ENCODE measurements at places on chromosomes 6 and 20.

DNA sequence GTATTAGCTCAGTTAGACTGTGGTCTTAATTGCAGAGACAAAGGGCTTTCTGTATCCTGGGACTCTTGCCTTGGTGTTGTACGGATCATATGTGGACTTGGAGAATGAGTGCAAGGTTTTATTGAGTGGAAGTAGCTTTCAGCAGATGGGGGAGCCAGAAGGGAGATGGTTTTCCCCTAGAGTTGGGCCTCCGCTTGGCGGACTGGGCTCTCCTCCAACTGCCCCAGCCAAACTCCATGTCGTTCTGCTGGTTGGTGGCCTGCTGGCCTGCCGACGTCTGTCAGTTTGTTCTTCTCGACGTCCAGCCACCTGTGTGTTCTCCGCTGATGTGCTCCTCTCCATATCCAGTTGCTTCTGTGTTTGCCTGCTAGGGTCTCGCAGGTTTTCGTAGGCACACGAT is 189.5 kb upstream of the FLRT3 start:
- no peak for DNase-seq

- no peak for DNase-seq
Observed at GRCh38 chr20:59783641-59784010, 149.8 kb downstream of the SYCP2 start.

- DNase-seq = no peak
Observed at GRCh38 chr20:50491926-50492634, 18.1 kb upstream of the PTPN1 start.

DNA sequence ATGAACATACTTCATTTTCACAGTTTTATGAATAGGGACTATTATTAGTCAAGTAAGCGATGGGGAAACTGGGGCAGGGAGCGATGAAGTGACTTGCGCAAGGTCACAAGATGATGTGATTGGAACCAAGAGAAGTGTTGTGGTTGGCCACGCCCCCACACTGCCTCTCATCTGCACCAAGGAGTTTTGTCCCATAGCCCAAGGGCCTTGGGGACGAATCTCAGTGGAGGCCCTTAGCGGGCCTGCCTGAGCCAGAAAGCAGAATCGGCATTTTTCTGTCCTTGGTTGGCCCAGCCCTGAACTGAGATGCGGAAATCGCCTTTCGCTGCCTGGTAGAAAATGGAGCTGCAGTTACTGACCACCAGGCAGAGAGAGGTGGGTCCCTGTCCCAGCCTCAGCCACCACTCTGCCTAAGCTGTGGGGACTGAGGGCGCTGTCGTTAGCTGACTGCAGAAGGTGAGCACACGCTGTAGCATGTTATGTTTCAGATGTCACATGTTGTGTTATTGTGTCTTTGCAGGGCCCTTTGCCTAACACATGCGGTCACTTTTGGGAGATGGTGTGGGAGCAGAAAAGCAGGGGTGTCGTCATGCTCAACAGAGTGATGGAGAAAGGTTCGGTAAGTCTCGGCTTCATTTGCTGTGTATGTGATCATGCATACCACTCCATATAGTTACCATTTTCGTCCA is 57.8 kb downstream of the PTPN1 start:
- peak; percentile 84 for DNase-seq

- DNase-seq = peak; percentile 69
Observed at GRCh38 chr6:89689732-89690131, 51.2 kb upstream of the LYRM2 start.

DNA sequence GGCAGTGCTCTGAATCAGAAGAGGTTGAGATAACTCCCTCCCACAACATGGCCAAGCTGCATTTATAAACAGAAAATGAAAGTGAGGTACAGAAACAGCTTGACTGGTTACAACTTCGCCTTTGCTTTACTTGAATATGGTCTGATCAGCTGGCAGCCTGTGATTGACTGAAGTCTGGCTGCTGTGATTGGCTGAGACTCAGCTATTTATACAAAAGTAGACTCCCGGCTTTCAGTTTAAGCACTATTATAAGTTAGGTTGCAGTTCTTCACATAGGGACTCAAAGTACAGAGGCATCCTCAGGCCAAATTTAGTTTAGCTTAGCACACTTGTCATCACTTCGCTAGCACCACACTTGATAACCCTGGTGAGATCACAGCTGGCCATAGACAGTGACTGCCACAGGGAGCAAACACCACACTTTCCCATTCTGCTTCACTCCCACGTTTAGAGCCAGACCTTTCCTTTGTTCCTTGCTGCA is 362.6 kb downstream of the EPM2A start:
- no peak for DNase-seq

GRCh38 chr20:19403549-19403948 is 191.1 kb downstream of the SLC24A3 start:
- no peak for DNase-seq

DNA sequence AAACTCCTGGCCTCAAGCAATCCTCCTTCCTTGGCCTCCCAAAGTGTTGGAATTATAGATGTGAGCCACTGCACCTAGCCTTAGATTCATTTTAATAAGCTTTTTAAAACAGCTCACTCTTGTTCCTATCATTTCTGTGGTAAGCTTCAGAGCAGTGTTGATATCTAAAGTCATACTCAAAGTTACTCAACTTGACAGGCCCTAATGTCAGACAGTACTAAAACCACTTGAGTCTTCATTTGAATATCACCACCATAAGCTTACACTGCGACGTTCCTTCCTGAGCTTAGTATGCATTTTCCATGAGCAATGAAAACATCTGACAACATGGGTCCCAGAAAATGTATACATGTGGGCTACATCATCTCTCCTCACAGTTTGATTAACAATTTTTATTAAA is 6.0 kb downstream of the FUCA2 start:
- DNase-seq = no peak

DNA sequence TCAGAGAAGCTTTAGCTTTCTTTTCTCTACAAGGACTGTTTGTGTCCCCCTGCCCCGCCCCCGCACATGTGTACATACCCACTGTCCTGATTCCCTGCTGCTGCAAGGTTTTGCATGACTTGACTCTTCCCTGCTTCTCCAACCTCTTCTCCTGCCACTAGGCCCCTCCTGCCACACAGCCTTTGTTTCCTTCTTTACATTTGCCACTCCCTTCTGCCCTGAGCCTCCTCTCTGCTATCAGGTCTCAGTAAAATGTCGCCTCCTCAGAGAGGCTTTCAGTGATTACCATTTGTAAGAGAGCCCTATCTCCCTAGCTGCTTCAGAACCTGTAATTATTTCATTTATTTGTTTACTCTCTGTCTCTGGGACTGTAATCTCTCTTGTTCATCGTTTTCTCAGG is 56.4 kb upstream of the VSTM2L start:
- DNase-seq = no peak

- DNase-seq = peak; percentile 97
Observed at GRCh38 chr6:4362326-4362725, 227.0 kb upstream of the ECI2 start.

DNA sequence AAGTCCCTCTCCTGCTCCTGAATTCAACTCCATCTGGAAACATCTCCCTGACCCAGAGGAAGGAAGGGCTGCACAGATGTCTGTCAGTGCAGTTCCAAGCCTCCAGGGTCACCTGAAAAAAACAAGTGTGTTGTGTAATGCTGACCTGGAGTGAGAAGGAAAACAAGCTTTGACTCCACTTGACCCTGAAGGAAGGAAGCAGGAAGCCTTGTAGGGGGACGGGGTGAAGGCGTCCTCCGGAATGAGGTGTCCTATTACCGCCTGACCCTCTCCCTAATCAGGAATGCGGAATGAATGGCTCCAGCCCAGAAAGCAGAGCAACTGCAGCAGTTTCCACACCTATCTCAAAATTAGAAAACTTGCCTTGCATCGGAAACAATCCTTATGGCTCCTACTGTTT is 13.9 kb upstream of the ADGRF5 start:
- no peak for DNase-seq

GRCh38 chr6:112307707-112308106 is 39.4 kb upstream of the RFPL4B start:
- DNase-seq = peak; percentile 72

DNA sequence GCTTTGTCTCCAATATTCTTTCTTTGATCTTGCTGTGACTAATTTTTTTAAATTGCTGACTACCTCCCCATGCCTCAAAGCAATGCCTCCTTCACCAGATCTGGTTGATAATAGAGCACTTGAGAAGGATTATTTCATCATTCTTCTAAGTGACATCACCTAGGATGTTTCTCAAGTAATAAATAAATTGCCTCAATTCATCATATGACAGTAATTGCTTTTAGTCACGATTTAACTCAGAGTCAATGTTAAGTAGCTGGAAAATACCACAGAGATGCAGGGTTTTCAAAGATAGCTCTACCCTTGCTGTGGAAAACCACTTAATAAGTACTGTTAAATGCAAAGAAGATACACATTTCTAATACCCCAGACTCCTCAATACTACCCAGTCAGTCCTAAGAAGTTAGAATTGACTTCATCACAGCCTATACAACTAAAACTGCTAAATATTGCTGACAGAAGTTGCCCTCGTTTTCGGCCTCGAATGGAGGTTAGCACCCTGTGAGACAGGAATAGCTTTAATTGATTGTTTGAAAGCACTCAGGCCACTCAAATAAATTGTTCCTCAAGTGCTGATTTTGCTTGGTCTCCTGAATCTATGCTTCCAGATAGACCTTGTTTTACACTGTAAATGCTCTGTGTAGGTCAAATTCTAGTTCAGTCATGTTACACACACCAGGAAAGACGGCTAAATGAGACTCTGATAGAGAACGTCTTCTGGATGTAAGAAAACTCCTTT is 640.6 kb upstream of the CHD6 start:
- DNase-seq = no peak

DNA sequence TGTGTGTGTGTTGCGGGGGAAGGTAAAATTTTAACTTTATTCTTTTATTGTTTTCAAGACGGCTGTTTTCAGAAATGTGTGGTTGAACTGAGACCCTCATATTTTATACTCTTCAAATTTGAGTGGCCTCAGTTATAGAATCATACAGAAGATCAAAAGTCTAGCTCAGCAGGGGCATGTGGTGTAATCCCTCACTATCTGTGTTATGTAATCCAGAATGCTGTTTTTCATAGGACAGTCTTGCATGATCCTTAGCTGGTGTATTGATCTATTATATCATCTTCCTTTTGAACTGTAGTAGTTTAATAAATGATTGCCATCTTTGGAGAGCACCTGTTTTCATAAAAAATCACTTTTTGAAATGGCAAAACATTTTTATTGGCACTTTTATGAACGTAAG is 1.4 kb downstream of the PLCB4 start:
- no peak for DNase-seq

GRCh38 chr6:109056661-109057060 is 38.0 kb downstream of the SESN1 start:
- DNase-seq = no peak

- DNase-seq = no peak
Observed at GRCh38 chr6:96152114-96152708, 136.4 kb downstream of the FUT9 start.

DNA sequence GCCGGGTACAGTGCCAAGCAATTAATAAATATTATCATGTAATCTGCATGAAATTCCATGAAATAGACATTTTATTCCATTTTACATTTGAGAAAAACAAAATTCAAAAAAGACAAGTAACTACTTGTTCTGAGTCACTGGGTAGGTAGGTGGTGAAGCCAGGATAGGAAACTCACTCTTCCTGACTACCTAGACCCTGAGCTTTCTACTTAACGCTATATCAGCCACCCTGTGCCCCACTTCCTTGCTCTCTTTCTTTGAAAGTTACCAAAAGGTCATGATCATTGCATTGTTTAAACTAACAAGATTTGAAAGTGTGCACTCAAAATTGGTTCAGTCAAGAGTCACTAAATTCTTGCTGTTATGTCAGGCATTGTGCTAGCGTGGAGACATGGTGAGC is 235.7 kb downstream of the CD83 start:
- DNase-seq = no peak

DNA sequence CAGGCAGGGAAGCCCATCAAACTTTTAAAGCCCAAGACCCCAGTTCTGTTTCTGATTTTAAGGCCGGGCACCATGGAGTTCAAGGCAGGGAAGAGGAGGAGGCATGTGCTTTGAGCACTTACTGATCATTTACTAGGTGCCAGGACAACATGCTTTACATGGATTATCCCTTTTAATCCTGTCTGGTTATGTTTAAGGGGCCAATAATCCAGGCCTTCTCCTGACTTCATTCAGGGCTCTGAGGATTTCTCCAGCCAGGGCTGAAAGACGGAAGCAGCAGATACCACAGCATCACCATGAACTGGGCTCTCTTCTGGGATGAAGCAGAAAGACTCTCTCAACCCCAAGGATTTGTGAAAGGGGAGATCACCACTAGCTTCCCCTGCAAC is 4.1 kb downstream of the CCND3 start:
- DNase-seq = no peak

- no peak for DNase-seq
Observed at GRCh38 chr20:8969146-8969583, 99.7 kb upstream of the PLCB4 start.

GRCh38 chr6:142474531-142475289 is 172.9 kb downstream of the ADGRG6 start:
- peak; percentile 38 for DNase-seq

- no peak for DNase-seq
Observed at GRCh38 chr20:63330084-63330760, 30.9 kb downstream of the CHRNA4 start.

DNA sequence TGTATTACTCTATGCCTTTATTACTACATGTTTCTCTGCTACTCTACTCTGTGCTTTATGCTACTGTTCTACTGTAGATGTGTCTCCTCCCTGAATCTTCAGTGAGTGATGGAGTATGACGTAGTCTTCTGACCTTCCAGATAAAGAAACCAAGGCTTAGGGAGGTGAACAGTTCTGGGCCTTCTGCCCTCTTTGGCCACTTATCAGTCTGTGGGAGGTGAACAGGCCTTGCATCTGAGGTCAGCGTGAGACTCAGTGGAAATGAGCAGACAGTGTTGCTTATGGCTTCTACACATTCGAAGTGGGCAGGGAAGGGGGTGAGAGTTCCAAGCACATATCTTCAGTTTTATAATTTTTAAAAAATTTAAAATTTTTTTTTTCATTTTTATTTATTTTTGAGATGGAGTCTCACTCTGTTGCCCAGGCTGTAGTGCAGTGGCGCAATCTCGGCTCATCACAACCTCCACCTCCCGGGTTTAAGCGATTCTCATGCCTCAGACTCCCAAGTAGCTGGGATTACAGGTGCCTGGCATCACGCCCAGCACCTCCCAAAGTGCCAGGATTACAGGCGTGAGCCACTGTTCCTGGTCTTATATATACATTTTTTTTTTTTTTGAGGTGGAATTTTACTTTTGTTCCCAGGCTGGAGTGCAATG is 24.2 kb downstream of the MYBL2 start:
- no peak for DNase-seq

All from inflammatory macrophage treated with lipopolysaccharide for 4 hours (primary cell).